ENCODE measurements at places on chromosomes 1 and 21.

- DNase-seq: no peak
These were observed 427.8 kb upstream of the ZP4 start for GRCh38 chr1:238318294-238319110.

DNA sequence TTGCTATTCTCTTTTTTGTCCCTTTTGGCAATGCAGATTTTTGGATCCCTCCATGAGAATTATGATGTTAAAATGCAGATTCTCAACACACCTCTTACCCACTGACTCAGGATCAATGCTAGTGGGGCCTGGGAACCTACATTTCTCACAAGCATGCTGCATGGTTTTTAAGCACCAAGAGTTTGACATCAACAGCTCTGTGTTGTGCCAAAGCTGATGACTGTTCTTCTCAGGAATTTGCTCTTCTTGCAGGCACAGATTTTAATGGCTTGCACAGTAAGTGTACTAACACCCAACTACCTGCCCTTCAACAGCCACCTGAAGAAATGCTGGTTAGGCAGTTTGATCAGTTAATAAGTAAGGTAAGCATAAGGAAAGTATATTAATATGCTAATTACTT, 468.7 kb downstream of the PTBP2 start:
- no peak for DNase-seq

- DNase-seq: no peak
These were observed 216.4 kb upstream of the KIAA0040 start for GRCh38 chr1:175408986-175409385.

DNA sequence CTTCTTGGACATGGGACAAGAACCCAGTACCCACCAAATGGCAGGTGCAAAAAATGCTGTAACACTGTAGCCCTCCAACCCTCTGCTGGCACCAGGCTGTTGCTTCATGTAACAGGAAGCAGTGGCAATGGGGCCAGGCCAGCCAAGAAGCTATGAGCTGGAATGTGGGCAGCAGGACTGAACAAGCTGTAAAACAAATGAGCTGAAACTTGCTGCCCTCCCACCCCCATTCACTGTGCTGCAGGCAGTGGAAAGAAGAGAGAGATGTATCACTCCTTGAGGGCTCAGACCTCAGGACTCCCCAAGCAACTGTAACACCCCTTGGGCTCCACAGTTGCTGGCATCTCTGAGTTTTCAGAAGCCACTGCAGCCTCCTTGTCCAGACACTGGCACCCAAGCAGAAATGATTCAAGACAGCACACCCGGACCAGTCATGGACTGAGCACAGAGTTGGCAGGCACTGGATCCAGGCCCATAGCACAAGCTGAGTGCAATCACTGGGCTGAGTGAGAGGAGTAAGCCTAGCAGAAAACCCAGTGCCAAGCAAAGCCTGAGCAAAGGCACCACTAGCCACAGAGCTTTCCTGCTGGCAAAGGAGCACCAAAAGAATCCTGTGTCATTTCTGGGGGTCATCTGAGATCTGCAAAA, 321.4 kb upstream of the CXADR start:
- DNase-seq: no peak

GRCh38 chr1:35394386-35394785, 125.9 kb downstream of the ZMYM4 start:
- no peak for DNase-seq

All from GM13976 (cell line).